ENCODE measurements at places on chromosomes 11 and 22.

- DNase-seq: no peak
These were observed 3.8 kb downstream of the AIP start for GRCh38 chr11:67486481-67487195.

DNA sequence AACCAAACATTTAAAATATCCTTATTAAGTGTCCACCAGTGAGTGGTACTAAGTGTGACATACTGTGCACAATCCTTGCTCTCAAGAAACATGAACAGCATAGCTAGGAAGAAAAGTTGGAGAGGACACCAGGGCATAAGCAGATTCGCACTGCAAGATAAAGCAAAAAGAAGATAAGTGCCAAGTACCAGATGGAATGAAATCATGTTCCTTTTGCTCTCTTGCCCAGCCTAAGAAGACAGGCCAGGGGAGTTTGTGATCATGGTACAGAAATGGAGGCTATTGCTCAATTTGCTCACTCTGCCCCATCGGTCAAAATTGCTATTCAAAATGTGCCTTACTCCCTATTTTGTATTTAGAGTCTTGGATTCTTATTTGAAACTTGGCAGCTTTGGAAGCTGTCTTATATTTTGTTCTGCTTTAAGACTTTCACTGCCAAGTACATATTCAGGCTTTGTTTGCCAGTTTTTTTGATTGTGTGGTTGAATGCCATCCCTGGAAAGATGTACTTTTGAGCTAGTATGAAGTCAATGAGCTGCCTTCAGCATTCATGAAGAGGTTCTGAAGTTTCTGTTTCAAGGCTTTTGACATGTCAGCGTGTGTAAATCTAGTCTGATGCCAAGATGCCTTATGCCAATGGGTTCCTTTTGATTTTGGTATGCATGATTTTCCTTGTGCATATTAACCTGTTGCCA is 90.3 kb downstream of the PAX6 start:
- no peak for DNase-seq

- no peak for DNase-seq
These were observed 10.1 kb upstream of the B4GALNT4 start for GRCh38 chr11:359181-359714.

DNA sequence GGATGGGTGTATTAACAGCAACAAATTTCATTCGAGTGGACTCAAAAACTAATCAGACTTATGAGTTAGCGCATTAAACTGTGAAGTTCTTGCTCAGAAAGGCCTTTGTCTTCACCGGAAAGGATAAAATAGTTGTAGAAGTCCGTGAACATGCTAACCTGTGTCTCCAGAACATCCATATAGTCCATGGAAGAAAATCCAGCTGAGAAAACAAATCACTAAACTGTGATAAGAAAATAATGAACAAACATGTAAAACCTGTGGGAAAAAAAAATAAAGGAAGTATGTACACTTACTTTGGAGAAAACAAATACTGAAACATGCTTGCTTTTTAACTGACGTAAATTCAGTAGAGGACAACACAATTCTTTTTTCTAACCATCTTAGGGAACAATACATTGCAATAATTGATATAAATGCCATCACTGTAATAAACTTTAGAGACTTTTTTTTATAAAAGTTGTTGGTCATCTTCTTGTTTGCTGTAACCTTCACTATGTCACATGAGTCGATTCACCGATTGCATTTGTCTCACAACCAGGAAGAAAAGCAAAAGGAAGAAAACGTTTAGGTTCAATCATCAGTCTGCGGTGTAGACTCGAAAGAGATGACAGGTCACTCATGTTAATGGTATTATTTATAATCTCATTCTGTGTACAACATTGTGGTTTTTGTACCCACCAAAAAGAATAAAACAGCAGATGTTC is 41.9 kb downstream of the MSANTD4 start:
- no peak for DNase-seq

- DNase-seq: no peak
These were observed 47.1 kb upstream of the LMO1 start for GRCh38 chr11:8310743-8311298.
